ENCODE measurements at places on chromosomes 16 and 17.

- no peak for DNase-seq
Measured at GRCh38 chr16:2830355-2830695, 222 bp downstream of the ZG16B start.

- DNase-seq: no peak
Measured at GRCh38 chr16:89785523-89786155, 30.8 kb downstream of the FANCA start.

- DNase-seq: no peak
Measured at GRCh38 chr17:2909846-2910234, 113.6 kb downstream of the RAP1GAP2 start.

DNA sequence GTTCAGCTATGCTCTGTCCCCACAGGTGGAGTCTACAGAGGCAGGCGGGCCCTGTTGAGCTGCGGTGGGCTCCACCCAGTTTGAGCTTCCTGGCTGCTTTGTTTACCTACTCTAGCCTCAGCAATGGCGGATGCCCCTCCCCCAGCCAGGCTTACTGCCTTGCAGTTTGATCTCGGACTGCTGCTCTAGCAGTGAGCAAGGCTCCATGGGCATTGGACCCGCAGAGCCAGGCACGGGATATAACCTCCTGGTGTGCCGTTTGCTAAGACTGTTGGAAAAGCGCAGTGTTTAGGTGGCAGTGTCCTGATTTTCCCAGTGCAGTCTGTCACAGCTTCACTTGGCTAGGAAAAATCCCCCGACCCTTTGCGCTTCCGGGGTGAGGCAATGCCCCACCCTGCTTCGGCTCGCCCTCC is 89.1 kb downstream of the BCAS3 start:
- no peak for DNase-seq

DNA sequence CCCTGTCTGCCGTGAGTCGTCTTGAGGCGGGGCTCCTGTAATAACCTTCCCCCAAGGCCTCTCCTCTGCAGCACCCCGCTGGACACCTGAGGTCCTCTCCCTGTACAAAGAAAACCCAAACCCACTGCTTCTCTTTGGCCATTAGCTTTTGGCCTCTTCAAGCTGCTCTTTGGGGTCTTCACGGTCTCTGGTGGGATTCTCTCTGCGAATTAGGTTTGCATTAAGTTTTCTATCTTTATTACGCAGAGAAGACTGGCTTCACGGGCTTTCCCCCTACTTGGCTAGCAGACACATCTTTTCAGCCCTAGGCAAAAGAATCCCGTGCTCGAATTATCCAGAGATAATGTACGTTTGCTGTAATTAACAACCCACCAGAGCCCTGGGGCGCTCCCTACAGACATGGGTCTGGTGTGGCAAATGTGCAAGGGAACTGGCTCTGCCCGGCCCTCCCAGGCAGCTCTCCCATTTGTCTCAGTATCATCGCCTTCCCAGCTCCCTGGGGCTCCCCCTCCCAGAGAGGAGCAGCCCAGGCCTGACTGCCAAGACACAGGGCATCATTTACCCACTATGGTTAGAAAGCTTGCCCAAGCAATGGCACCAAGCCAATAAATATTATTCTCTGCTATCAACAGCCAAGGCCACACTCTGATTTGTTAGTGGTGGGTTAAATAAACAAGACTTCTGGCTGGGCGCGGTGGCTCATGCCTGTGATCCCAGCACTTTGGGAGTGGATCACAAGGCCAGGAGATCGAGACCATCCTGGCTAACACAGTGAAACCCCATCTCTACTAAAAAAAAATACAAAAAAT is 24.7 kb upstream of the KLHDC4 start:
- DNase-seq: peak; percentile 14

DNA sequence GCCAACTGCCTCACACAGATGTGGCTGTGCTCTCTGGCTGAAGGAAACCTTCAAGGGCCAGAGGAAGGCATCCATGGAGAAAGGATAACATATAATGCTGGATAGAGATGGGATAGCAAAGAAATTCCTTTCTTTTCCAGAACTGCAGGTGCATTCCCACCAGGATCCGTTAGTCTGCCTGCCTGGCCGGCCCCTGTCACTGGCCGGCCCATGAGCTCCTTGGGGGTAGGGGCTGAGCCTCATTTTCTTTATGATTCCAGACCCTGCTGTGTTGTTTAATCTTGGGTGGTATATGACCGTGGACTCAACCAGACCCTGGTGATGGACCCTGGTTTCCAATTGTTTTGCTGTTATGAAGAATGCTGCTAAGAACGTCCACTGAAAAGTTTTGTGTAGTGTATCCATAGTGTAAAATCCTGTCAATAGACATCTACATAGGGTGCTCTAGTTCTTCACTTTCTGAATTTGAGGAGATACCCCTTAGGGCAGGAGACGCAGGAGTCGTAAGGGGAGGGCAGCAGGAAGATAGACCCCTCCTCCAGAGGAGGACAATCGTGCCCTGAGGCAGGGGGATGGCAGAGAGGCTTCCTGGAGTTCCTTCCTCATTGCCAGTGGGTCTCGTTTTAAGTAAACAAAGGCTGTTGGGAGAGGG is 93.4 kb downstream of the IRX3 start:
- no peak for DNase-seq

DNA sequence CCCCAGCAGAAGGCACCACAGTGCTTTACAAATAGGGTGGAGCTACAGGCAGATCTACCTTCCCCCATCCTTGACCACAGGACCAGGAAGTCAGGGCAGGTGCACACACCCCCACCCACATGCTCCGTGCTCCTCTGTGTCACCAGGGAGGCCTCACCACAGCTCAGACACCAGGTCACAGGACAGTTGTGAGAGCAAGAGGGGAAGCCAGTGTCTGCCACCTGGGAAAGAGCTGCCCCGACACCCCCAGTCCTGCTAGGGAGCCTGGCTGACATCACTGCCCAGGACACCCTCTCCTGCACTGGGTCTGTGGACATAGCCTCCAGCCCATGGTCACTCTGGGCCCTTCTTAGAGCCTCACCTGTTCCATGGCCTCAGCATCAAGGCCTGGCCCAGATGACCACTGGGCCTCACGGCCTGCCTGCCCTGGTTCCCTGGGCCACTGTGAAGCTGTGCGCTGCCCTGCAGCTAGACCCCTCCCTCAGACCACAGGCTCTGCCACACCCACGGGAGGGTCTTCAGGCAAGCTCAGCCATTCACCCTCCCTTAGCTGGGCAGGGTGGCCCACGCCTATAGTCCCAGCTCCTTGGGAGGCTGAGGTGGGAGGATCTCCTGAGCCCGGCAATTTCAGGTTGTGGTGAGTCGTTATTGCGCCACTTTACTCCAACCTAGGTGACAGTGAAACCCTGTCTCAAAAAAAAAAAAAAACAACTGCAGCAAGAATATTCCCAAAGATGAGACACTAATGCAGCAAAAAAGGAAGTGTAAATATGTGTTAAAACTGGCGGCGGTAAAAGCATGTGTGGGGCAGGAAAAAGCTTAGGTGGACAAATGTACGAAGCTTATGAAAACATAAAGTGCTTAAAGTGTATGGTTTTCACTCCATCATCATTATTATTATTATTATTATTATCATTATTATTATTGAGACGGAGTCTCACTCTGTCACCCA is 14.2 kb downstream of the POLR3K start:
- no peak for DNase-seq

- DNase-seq: no peak
Measured at GRCh38 chr17:81246343-81246670, 7.2 kb downstream of the NDUFAF8 start.

GRCh38 chr16:65774350-65774749 is 592.1 kb upstream of the CDH5 start:
- DNase-seq: no peak

DNA sequence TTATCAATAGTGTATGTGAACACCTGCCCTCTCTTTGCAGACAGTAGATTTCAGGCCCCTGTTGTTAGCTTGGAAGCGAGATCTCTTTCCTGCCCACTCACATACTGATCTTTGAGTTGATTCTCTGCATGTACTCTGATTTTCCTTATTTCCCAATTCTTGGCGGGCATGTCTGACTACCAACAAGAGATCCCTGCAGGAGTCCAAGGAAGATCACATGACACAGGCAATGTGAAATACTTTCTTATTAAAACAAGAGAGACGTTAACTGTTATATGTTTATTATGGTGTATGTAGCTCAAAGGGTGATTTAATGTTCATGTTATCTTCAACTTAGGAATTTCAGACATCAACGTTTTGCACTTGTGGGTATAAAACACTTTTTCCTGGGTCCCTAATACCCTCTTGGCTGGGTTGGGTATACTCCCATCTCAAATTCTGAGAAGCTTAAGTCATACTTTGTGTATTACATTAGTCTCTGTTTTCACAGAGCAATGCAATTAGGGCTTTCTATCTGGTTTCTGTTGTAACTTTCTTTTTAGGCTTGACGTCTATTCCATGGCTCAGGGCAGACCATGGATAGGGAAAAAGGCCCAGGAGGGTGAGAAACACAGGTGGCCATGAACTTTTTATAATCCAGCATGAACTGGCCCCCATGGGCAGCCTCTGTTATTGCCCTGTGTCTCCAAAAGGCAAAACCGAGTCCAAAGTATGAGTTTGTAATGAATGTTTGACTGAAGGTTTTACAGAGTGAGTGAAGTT is 32.2 kb downstream of the HSD17B2 start:
- no peak for DNase-seq

- DNase-seq: peak; percentile 48
Measured at GRCh38 chr17:3012926-3013581, 50.4 kb downstream of the OR1D5 start.

DNA sequence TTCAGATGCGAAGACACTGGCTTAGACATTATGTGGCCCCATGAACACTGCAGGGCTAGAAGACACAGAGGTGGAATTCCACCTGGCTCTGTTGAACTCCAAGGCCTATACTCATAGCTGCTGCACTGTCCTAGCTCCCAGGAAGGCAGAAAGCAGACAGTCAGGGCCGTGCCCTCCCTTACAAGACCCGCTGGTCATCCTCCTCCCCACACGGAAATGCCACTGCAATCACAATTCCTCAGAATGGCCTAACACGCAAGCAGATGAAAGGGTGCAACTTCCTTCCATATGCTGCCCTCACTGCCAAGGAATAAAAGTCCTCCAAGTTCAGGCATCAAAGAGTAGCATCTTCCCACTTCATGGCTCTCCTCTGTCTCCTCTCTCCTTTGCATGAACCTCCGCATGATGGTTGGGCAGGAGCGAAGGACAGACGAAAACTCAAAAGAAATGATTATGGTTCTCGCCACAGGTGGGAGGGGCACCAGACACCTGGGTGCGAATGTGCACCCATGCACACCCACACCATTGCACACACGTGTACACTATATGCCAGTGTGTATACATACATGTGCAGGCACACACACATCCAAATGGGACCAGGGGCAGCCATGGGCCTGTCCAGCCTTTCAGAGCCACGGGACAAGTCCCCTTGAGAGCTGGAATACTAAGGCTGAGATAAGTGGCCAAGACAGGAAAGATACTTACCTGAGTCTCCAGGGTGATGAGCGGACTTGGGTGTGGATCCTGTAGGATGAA is 113.3 kb downstream of the XYLT1 start:
- DNase-seq: no peak

Measured in brain (organoid and tissue), 16 donors.